ENCODE measurements at places on chromosomes 6 and 20.

GRCh38 chr6:106098383-106099234 lies 12.5 kb downstream of the PRDM1 start:
- peak; percentile 93 for DNase-seq

GRCh38 chr6:129929433-129929832 lies 68.3 kb upstream of the TMEM244 start:
- no peak for DNase-seq

DNA sequence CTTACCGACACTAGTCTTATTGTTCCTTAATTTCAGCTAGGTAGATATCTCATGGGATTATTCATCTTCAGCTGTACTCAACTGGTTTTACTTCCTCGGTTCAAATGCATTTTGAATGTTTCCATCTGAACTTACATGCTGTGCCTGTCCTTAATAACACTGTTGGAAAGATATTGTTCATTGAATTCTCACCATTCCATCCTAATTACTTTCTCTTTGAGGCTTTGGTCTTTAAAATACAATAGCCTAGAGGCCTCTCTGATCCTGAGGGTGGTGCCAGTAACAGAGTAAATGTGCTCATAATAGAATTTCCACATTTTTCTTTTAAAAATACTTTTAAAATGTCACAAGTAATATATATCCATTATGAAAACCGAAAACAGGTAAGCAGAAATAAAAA lies 54.0 kb downstream of the IL20RA start:
- no peak for DNase-seq

DNA sequence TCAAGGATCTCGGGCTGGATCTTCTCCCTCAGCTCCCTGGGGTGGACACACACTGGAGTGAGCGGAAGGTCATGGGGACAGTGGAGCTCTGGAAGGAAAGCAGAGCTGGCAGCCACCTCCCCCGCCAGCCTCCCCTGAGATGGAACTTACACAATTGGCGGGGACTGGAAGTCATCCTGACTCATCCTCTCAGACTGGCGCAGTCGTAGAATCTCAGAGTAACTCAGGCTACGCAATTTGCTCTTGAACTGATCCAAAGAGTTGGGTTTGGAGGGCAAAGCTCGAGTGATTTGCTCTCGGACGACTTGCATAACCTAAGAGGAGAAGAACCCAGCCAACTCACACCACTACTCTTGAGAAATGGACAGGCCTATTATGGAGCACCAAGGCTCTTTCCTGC lies 34.8 kb downstream of the ELMO2 start:
- no peak for DNase-seq

GRCh38 chr6:107511511-107511993 lies 21.6 kb downstream of the SOBP start:
- DNase-seq, result no peak

DNA sequence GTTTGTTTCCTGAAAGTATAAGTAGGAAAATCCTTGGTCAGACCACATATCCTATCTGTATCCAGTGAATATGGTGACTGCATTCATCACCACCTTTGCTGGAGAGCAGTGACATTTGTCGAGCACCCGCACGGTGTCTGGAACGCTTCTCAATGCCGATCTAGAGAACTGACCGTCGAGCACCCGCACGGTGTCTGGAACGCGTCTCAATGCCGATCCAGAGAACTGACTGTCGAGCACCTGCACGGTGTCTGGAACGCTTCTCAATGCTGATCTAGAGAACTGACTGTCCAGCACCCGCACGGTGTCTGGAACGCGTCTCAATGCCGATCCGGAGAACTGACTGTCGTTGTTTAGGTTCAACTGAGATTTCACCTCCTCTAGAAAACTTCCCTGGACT lies 67.8 kb downstream of the HUS1B start:
- no peak for DNase-seq

DNA sequence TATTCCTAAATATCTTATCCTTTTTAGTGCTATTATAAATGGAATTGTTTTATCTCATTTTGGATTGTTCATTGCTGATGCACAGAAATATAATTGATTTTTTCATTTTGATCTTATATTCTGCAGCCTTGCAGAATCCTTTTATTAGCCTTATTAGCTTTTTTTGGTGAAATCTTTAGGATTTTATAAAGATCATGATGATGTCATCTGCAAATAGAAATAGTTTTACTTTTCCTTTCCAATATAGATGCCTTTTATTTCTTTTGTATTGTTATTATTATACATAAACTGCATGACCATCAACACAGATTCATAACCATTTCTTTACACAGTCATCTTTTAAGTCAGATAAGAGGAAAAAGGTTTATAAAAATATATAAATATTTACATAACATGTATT lies 16.9 kb upstream of the PSMF1 start:
- DNase-seq, result no peak

DNA sequence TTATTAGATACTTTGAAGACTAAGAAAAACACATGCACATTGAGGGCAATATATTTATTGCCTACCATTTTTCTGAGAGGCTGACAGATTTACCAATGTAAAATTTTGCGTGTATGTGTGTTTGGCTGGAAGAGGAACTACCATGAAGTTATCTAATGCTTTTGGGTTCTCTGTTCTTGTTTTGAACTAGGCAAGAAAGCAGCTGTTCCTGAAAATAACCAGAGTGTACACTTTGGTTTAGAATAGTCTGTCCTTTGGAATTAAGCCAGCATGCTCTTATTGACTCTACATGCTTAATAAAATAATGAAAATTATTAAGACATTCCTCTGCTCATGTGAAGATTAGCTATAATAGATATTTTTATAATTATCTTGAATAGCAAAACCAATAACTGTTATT lies 129.2 kb downstream of the MYB start:
- no peak for DNase-seq

DNA sequence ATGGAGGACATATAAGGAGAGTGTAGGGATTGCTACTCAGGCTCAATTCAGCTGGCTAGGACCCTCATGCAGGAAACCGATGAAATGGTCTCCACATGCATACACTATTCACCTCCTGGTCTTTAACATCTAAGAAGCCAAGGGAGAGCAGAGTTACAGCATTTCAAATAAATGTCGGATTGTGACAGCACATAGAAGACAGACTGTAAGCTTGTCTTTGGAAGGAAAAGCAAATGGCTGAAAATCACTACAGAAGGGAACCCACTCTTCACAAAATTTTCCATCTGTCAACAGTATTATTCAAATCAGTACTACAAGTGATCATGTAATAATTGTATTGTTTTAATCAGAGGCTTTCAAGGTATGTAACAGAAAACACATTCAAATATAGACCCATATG lies 72.9 kb downstream of the ATG5 start:
- DNase-seq, result no peak

DNA sequence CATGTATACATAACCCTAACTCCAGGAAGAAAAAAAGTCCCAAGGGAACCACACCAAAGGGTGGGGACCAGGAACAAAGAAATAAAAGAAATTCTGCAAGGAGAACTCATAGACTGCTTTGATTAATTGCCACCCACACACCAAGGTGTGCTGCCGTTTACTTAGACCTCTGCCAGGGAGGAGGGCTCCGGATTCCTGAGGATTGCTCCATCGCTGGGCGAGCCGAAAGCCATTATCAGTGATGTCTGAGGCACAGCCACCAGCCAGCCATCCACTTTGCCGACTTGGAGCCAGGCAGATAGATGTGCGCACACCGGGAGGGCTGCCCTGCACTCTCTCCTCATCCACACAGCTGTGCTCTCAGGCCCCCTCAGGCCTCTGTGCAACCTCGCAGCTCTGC lies 272.7 kb upstream of the FOXQ1 start:
- DNase-seq, result no peak

- DNase-seq, result no peak
These were observed 167.0 kb upstream of the SASH1 start for GRCh38 chr6:148175550-148176188.

- DNase-seq, result no peak
These were observed 263.3 kb downstream of the SOX4 start for GRCh38 chr6:21856844-21857243.

DNA sequence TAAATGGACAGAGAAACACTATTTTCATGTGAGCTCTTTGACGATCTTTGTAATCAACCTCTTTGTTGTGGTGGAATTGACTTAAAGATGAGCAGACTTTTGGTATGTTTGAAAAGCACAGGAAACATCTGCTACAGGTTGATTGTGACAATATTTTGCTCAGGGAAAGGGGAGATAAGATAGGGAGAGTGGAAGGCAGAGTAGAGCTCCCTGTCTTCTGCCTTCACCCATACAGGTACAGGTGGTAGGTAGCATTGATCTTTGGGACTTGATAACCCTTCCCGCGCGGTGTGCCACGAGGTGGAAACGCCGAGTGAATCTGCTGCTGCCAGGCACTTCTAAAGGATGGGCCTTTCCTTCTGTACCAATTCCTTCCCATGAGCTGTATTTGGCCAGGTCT lies 183.6 kb downstream of the UTRN start:
- peak; percentile 43 for DNase-seq

DNA sequence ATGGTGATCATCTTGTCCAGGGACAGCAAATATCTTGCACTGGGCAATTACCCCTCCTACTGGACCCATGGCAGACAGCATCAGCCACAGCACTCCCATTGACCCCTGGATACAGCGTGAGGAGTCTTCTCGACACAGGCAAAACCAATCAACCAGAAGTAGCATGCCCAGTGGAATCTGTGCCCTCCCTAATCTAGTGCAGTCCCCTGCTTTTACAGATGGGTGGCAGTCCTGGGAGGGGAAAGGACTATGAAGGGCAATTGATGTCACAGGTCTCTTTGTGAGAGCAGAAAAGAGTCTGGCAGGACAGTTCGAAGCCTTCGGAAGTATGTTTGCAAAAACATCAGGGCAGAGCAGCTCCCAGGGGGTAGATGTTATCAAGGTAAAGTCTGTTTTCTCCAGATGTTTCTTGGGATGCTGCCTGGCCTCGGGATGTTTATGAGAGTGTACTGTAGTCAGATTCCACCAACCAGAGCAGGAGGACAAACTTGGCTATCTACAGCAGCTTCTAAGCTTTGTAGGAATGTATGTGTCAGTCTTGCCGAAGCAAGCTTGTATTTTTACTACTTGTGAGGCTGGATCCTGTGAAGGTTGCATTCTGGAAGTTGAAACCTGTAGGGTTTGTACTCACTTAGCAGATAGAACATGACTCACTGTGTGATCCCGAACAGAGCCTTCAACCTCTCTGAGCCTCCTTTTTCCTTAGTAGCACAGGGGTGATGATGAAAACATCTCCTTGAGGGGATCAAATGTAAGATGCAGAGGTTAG lies 63.0 kb upstream of the MYL9 start:
- DNase-seq, result no peak

- DNase-seq, result no peak
These were observed 23.9 kb downstream of the ZNF337 start for GRCh38 chr20:25672659-25673235.

- no peak for DNase-seq
These were observed 73.3 kb upstream of the TOP1 start for GRCh38 chr20:40955326-40955725.

DNA sequence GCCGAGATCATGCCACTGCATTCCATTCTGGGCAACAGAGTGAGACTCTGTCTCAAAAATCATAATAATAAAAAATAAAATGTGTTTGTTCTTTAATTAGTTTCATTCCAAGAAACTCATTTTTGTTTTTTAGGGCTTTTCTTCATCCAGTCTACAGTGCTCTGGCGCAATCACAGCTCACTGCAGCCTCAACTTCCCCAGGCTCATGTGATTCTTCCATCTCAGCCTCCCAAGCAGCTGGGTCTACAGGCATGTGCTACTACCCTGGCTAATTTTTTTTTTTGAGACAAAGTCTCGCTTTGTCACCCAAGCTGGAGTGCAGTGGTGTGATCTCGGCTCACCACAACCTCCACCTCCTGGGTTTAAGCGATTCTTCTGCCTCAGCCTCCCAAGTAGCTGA lies 143.6 kb upstream of the JARID2 start:
- DNase-seq, result no peak

DNA sequence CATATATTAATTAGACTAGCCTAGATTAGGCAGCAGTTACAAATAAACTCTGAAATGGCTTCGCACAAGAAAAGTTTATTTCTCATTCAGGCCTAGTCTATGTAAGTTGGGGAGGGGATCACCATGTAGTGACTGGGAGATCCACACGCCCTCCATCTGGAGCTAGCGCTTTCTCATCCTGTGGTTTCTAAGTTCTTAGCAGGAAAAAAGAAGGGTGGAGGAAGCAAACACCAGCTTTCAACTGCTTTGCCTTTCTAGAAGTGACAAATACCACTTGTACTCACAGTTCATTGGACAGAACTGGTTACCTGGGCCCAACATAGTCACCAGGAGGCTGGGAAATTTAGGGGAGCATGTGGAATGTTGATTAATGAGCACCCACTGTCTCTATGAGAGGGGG lies 46.6 kb downstream of the NDUFAF5 start:
- DNase-seq, result no peak

GRCh38 chr6:159170999-159171712 lies 2.0 kb downstream of the FNDC1 start:
- no peak for DNase-seq

DNA sequence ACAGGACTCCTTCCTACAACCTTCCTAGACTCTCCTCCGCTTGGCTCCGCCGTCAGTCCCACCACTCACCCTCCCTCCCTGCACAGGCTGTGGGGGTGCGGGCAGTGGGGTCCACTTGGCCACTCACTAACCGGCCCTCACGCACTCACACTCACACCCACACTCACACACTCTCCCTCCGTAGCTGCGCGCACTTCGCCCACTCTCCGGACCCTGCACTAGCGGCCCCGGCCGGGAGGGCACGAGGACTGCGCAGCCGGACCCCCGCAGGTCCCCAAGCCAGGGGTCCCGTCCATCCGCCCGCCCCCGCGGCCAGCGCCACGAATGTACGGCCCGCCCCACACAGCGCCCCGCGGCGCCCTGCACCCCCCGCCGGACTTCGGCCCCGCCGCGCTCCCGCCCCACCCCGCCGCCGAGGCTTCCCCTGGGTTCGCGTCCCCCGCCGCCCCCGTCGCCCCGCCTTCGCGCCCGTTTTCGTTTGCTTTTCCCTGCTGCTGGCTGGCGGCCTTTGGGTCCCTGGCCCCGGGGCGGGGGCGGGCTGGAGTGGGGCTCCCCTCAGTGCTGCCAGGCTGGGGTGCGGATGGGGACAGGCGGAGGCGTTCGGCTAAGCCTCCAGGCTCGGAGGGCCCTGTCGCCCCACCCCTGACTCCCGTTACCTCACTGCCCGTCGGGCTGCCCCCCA lies 23.0 kb upstream of the SLC22A7 start:
- peak; percentile 52 for DNase-seq

DNA sequence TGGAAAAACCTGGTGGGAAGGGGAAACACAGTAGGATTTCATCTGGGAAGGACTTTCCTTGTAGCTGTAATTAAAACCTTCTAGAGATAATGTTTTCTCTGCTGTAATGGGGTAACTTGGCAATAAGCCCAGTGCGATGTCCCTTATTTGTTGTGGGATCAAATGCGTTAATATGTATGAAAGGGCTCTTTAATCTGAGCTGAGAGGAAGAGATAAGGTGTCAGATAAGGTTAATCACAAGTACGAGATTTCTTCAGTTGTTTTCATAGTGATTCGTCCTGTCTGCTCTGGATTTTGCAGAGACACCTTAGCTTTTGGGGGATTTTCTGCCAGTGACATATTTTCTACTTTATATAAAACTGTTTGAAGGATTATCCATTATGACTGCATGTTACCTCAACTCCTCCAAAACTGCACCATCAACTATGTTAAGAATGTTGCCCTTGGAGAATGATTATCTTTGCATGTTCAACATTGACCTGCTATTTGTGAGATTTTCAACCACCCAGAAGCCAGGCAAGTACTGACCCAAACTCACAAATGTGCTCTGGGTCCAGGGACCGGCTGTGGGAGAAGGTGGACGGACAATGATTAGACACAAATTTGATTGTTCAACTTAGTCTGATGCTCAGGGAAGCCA lies 21.2 kb upstream of the ELOVL5 start:
- DNase-seq, result no peak

- DNase-seq, result no peak
These were observed 47.7 kb upstream of the SNX9 start for GRCh38 chr6:157775376-157775775.
